ENCODE measurements at places on chromosomes 13 and 19.

DNA sequence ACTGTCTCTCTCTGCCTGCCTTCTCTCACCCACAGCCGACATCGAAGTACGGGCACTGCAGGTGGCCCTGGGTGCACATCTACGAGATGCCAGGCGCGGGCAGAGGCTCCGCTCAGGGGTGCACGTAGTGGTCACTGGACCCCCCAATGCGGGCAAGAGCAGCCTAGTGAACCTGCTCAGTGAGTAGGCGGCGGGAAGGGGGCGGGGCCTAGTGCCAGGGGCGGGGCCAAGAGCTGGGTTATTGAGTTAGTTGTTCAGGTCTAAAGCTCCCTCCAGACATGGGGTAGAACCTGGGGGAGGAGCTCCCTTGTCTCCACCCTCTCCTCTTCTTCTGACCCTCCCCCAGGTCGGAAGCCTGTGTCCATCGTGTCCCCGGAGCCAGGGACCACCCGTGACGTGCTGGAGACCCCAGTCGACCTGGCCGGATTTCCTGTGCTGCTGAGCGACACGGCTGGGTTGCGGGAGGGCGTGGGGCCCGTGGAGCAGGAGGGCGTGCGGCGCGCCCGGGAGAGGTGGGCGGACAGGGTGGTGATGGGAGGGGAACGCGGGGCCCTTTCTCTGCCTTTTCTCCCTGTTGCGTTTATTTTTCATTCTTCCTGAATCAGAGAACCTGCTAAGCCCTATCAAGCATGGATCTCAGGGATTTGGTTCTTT is 1.9 kb downstream of the GTPBP3 start:
- H3K27ac ChIP-seq, result no peak overlapping the region
- peaks cover 6% of the 10 kb centered on the region for H3K36me3 ChIP-seq
- peaks cover 3% of the 10 kb centered on the region for H3K27me3 ChIP-seq
- H3K4me3 ChIP-seq, result peak overlapping the region; percentile 96
- H3K4me1 ChIP-seq, result peaks cover 48% of the 10 kb centered on the region

DNA sequence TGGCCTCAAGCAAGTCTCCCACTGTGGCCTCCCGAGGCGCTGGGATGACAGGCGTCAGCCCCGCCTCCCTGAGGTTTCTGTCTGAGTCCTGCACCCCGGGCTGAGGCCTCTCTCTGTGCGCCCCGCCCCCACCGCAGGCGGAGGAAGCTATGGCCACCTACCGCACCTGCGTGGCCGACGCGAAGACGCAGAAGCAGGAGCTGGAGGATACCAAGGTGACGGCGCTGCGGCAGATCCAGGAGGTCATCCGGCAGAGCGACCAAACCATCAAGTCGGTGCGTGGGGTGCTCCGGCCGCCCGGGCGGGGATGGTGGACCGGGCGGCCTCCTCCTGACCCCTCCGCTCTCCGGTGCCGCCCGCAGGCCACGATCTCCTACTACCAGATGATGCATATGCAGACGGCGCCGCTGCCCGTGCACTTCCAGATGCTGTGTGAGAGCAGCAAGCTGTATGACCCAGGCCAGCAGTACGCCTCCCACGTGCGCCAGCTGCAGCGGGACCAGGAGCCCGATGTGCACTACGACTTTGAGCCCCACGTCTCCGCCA is 12.7 kb downstream of the ARHGAP45 start:
- peaks cover 6% of the 10 kb centered on the region for H3K4me1 ChIP-seq
- no peak for DNase-seq
- no peaks in the 10 kb centered on the region for H3K27me3 ChIP-seq
- H3K36me3 ChIP-seq, result peaks cover 6% of the 10 kb centered on the region
- H3K4me3 ChIP-seq, result no peak overlapping the region

DNA sequence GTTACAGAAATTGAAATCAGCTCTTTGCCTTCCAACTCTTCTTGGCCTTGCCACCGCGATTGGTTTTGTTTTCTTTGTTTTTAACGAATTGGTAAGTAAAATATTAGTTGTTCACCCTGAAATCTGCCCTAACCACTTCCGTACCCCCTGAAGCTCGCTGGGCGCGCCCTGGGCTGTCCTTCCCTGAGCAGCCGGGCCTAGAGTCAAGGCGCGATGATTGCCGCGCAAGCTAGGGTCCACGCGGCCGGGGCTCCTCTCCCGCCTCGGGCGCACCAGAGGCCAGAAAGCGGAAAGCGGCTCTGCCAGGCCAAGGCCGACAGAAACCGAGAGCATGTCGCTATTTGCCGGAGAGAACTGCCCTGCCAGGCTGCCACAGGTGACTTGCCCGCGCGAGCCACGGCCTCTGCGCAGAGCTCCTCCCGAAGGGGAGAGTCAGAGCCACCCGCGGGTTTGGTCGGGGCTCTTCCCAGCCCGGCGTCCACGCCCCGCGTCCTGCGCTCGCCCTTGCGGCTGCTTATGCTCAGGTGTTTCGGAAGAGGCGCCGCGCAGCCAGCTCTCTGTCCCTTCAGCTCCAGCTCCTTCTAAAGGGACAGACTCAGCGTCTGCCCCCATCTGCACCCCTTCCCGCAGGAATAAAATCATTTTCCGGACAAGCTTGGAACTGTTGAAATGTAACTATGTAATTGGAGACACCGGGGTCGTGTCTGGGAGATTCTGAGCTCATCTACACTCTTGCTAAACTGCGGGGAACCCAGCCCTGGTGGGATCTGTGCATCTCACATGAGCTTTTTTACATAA is 6.6 kb upstream of the CDX2 start:
- H3K4me1 ChIP-seq, result peaks cover 93% of the 10 kb centered on the region
- peak overlapping the region; percentile 95 for H3K27ac ChIP-seq
- H3K36me3 ChIP-seq, result no peaks in the 10 kb centered on the region
- peak; percentile 50 for DNase-seq

DNA sequence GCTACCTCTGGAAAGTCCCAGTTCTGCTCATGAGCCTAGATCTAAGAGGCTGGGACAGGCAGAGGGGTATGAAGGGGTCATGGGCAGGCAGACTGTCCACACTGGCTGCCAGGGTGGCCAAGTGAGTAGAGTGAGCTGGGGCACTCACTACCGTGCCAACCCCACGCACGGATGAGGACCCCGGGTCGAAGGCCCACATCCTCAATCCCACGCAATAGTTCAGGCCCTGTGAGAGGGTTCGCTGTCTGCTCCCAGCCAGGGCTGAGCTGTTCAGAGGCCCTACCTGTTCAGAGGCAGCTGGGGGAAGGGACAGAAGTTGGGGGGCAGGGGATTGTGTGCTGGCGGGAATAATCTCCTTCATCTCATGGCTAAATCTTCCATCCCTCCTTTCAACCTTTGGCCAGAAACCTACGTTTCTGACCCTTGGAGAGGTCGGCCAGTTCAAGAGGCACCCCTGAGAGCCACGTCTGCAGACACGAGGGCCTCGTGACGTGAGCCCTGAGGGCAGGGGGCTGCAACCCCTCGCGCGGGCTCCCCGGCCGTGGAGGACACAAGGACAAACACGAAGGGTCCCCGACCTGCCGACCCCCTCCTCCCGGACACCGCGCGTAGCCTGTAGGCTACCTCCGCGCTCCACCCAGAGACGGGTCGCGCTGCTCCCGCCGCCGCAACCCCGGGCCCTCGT is 1.0 kb upstream of the RPS5 start:
- H3K27me3 ChIP-seq, result no peaks in the 10 kb centered on the region
- peaks cover 24% of the 10 kb centered on the region for H3K36me3 ChIP-seq
- peak overlapping the region; percentile 96 for H3K4me3 ChIP-seq
- DNase-seq, result no peak
- H3K27ac ChIP-seq, result peak overlapping the region; percentile 99

DNA sequence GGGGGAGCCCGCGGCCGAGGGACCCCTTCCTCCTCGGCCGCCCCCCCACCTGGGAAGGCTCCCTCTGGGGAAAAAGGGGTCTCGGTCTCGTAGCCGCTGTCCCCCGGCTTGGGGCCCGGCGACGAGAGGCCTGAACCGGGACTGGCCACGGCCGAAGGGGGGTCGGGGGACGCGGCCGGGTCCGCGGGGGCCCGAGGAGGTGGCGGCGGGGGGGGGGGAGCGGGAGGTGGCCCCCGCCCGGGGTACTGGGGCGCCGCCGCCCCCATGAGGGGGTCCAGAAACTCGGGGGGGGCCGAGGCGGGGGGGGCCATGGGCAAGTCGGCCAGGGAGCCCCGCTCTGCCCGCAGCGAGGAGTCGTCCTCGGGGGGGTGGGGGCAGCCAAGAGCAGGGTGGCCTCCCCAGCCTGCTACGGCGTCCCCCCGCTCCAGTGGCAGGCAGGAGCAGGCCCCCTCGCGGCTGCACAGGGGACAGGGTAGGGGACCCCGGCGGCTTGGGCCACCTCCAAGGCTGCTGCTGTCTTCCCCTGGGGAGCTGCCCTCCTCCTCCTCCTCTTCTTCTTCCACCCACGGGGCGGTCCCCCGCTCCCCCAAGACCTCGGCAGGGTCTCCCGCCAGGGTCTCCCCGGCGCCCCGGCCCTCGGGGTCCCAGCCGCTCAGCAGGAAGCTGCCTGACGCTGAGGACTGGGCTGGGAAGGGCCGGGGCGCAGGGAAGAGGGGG is 12.9 kb downstream of the LMTK3 start:
- H3K4me1 ChIP-seq, result peaks cover 57% of the 10 kb centered on the region
- no peak for DNase-seq
- H3K27me3 ChIP-seq, result peaks cover 27% of the 10 kb centered on the region
- no peak overlapping the region for H3K27ac ChIP-seq
- no peaks in the 10 kb centered on the region for H3K36me3 ChIP-seq

GRCh38 chr13:67950603-67951002 is 720.5 kb upstream of the PCDH9 start:
- H3K36me3 ChIP-seq, result no peaks in the 10 kb centered on the region
- DNase-seq, result no peak
- no peaks in the 10 kb centered on the region for H3K4me1 ChIP-seq
- no peak overlapping the region for H3K4me3 ChIP-seq
- no peak overlapping the region for H3K27ac ChIP-seq

DNA sequence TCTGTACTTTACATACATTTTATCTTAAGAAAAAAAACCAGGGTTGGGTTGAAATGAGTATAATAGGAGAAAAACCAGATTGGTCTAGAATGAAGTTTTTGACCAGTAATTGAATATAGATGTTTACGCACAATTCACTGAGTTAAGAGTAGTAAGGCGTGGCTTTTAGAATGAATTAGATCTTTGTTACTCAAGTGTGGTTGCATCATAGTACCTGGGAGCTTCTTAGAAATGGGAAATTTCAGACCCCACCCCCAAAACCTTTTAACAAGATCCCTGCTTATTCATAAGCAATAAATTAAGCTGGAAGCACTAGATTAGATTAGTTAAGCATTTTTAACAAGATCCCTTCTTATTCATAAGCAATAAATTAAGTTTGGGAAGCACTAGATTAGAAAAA is 28.7 kb upstream of the LMO7 start:
- H3K4me3 ChIP-seq, result no peak overlapping the region
- no peak overlapping the region for H3K27ac ChIP-seq
- no peaks in the 10 kb centered on the region for H3K4me1 ChIP-seq
- H3K27me3 ChIP-seq, result no peaks in the 10 kb centered on the region
- H3K36me3 ChIP-seq, result peaks cover 23% of the 10 kb centered on the region

- no peak overlapping the region for H3K27ac ChIP-seq
- no peaks in the 10 kb centered on the region for H3K4me1 ChIP-seq
- peaks cover 5% of the 10 kb centered on the region for H3K36me3 ChIP-seq
Measured at GRCh38 chr13:104816726-104817125, 1718.7 kb downstream of the EFNB2 start.

DNA sequence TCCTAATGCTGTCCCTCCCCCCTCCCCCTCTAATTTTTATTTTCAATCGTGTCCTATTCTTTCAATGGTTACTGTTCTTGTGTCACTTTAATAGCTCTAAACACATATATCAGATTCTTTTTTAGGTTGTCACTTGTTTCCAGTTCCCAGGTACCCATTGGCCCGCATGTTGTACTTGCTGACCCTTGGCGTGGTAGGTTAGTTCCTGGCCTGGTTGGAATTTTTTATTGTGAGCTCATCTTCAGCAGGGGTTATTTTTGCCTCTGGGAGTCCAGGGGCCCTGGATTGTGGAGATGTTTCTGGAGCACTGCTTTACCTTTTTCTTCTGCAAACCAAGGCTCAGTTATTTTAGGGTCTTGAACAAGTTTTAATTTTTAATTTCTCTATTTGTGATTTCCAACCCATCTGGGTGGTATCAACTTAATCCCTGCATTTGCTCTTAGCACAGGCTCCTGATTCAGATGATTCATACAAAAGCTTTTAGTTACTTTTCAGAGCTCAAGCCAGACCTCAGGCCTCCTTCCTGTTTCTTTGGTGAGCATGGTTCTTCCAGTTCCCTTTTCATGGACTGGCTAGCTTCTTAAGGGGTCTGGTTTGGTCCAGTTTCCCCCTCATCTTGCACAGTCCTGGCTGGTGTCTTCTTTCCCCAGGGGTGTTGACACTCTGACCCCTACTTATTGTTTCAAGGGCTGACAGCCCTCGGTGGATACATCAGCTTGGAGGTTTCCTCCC is 220.5 kb downstream of the TM9SF2 start:
- H3K4me1 ChIP-seq, result peaks cover 62% of the 10 kb centered on the region
- peak overlapping the region; percentile 93 for H3K27ac ChIP-seq
- peaks cover 4% of the 10 kb centered on the region for H3K36me3 ChIP-seq
- peak overlapping the region; percentile 21 for H3K4me3 ChIP-seq
- DNase-seq, result peak; percentile 30

- peaks cover 36% of the 10 kb centered on the region for H3K36me3 ChIP-seq
- H3K4me1 ChIP-seq, result peaks cover 17% of the 10 kb centered on the region
- H3K27ac ChIP-seq, result no peak overlapping the region
- no peak for DNase-seq
Measured at GRCh38 chr13:32423592-32423991, 4.3 kb downstream of the N4BP2L1 start.

DNA sequence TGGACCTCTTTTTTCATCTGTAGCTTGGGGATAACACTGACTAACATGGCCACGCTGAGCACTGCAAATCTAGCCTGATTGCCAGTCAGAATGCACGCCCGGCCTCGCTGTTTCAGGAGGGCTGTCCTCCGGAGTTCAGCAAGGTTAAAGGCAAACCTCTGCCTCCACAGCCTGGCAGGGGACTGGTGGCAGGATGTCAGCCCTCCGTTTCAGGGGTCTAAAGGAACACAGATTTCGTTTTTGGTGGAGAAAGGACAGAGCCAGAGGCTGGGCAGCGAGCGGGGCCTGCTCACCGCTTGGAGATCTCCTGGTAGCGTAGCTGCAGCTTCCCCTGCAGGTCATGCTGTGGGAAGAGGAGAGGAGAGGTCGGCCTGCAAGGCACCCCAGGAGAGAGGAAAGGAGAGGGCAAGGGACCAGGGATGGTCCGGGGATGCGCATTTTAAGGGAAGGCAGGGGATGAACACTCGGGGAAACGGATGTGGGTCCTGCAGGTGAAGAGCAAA is 560 bp downstream of the NDUFA7 start:
- H3K27me3 ChIP-seq, result peaks cover 2% of the 10 kb centered on the region
- H3K27ac ChIP-seq, result peak overlapping the region; percentile 98
- peaks cover 40% of the 10 kb centered on the region for H3K4me1 ChIP-seq
- DNase-seq, result no peak
- peaks cover 6% of the 10 kb centered on the region for H3K36me3 ChIP-seq
- peak overlapping the region; percentile 100 for H3K4me3 ChIP-seq

- no peak for DNase-seq
- peaks cover 8% of the 10 kb centered on the region for H3K4me1 ChIP-seq
- peaks cover 57% of the 10 kb centered on the region for H3K27me3 ChIP-seq
Measured at GRCh38 chr19:7744199-7744786, 3.0 kb downstream of the CD209 start.

- H3K4me3 ChIP-seq, result no peak overlapping the region
- H3K36me3 ChIP-seq, result no peaks in the 10 kb centered on the region
- no peak overlapping the region for H3K27ac ChIP-seq
- no peak for DNase-seq
- H3K4me1 ChIP-seq, result peaks cover 18% of the 10 kb centered on the region
Measured at GRCh38 chr19:44576843-44577565, 36.4 kb upstream of the IGSF23 start.

GRCh38 chr13:112444416-112445399 is 68.6 kb downstream of the SPACA7 start:
- H3K27ac ChIP-seq, result no peak overlapping the region
- H3K27me3 ChIP-seq, result peaks cover 55% of the 10 kb centered on the region
- peaks cover 6% of the 10 kb centered on the region for H3K4me1 ChIP-seq
- no peak for DNase-seq

- H3K36me3 ChIP-seq, result no peaks in the 10 kb centered on the region
- no peak overlapping the region for H3K4me3 ChIP-seq
- no peak overlapping the region for H3K27ac ChIP-seq
- peaks cover 2% of the 10 kb centered on the region for H3K27me3 ChIP-seq
Measured at GRCh38 chr13:49649244-49649962, 21.1 kb downstream of the ARL11 start.

All from nephron progenitor cell (in vitro differentiated cells).